NCI-H1092 treated with DMSO at 0.1 percent for 48 hours (cell line): ENCODE measurements at places on chromosomes 16 and 17.

DNA sequence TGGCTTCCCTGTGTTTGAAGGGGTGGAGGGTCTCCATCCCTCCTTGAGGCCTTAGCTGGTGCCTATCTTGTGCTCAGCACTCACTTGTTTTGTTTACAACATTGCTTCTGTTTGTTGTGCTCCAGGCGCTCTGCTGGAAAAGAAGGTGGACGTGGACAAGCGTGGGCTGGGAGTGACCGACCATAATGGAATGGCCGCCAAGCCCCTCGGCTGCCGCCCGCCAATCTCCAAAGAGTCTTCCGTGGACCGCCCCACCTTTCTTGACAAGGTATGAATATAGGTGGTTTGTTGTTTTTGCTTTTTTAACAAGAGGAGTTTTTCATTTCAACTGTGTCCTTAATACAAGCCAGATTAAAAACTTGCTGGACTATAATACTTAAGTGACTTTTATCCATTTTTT, 53.5 kb downstream of the TMC6 start:
- DNase-seq: no peak

GRCh38 chr17:18267927-18268711, 7.7 kb downstream of the MIEF2 start:
- DNase-seq: no peak

DNA sequence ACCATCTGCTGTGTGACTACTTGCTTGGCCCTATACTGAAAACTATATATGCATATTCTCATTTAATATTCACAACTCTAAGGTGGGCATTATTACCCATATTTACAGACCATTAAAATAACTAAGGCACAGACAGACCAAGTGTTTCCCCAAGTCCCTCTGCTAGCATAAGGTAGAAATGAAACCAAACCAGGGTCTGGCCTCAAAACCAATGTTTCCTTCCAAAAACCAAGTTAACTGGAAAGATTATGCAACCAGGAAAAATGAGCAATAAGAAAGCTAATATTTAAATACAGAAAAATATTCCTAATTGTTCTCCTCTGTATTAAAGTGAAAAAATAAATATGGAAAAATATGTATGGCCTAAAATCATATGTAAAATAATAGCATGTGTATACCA, 50.1 kb downstream of the XPO6 start:
- DNase-seq: no peak

DNA sequence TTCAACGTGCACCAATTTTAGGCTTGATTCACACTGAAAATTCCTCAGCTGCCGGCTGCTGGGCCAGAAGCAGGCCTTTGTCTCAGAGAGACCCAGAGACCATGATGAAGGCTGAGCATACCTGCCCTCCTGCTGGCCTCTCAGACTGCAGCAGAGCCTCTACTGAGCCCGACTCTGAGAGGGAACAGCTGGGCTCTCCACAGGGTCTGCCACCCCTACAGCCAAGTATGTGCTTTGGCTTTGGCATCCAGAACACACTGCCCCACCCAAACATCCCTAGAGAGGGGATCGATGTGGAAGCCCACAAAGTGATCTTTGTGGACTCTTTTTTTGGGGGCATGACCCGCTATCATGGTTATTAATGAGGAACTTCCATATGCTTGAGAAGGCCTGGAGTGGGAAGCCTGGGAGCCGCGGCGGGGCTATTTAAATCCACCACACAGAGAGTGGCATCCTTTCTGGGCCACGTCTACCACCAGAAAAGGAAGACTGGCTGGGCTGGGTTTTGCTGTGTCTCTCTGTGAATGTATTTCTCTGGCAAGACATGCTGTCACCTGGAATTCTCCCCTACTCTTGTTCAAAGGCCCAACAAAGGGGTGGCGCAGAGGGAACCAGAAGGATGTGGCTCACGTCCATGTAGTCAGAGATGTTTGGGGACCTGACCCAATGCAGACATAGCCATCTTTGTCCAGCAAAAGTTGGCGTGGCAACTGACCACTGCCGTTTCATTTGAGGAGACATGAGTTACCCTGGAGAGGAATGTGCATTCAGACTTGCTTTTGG, 69.3 kb downstream of the GNAO1 start:
- no peak for DNase-seq

DNA sequence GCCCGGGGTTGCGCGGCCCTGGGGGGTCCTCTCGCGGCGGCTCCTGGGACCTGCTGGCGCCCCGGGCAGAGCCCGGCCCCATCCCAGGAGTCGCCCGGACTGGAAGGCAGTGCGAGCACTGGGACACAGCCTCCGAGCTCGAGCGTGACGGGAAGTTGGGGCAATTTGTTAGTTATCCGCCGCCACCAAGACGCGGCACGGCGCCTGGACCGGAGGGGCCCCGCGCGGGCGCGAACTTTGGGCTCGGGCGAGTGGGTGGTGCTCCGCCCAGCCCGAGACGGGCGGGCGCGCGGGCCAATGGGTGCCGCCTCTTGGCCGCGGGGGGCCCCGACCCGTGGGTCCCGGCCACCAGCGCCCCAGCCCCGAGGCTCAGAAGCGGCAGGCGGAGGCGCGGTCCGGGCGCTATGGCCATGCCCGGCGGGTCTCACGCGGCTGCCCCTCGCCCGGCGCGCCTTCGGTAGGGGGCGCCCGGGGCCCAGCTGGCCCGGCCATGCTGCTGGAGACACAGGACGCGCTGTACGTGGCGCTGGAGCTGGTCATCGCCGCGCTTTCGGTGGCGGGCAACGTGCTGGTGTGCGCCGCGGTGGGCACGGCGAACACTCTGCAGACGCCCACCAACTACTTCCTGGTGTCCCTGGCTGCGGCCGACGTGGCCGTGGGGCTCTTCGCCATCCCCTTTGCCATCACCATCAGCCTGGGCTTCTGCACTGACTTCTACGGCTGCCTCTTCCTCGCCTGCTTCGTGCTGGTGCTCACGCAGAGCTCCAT, at the start of gene ADORA2B:
Gene ADORA2B, plus strand, starts transcription at position 372 of the 768 bp plus-strand sequence. Its CDS starts 119 bp downstream, at position 491.
- peak; percentile 57 for DNase-seq

- no peak for DNase-seq
These were observed 137.0 kb downstream of the AIPL1 start for GRCh38 chr17:6297960-6298359.
